ENCODE measurements at places on chromosomes 4 and X. TPM values are rescaled to one million over a fixed set of nuclear protein-coding genes. Genes with fewer than 3 reads are reported as not detected.
A peak's percentile ranks its signal among the peaks of the same experiment; 100 is the strongest.

The CXorf49 gene
- total RNA-seq, result not detected

- no peak overlapping the region for H3K27ac ChIP-seq
- no peaks in the 10 kb centered on the region for H3K27me3 ChIP-seq
- H3K4me3 ChIP-seq, result no peak overlapping the region
- DNase-seq, result no peak
- no peaks in the 10 kb centered on the region for H3K36me3 ChIP-seq
These were observed 984.4 kb downstream of the CCSER1 start for GRCh38 chr4:91111556-91111955.

GRCh38 chr4:103091601-103092223, 7.9 kb downstream of the BDH2 start:
- no peak overlapping the region for H3K27ac ChIP-seq
- H3K4me3 ChIP-seq, result no peak overlapping the region
- DNase-seq, result no peak
- peaks cover 2% of the 10 kb centered on the region for H3K4me1 ChIP-seq
- peaks cover 48% of the 10 kb centered on the region for H3K36me3 ChIP-seq

GRCh38 chr4:11005300-11005699, 320.7 kb upstream of the CLNK start:
- H3K27me3 ChIP-seq, result no peaks in the 10 kb centered on the region
- no peak overlapping the region for H3K27ac ChIP-seq
- no peaks in the 10 kb centered on the region for H3K36me3 ChIP-seq

The CFAP47 gene
- total RNA-seq, result not detected

DNA sequence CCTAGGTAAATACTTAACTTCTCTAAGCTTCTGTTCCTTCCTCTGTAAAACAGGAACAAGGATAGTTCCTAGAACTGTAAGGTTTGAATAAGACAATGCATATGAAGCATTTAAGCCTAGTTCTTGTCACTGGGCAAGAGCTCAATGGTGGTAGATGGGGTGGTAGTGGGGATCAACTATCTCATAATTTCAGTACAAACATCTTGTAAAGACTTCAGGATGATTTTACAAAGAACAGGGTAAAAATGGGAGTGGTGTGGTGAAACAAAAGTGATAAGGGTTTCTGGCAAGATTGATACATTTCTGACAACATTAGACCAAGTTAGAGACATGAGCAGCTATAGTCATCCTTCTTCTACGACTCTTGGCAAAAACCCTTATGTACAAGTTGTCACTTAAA, 137.8 kb downstream of the SCFD2 start:
- DNase-seq, result no peak
- H3K4me1 ChIP-seq, result no peaks in the 10 kb centered on the region
- no peaks in the 10 kb centered on the region for H3K27me3 ChIP-seq
- no peaks in the 10 kb centered on the region for H3K36me3 ChIP-seq

GRCh38 chr4:15003401-15003890, 1.2 kb downstream of the CPEB2 start:
- no peak for DNase-seq
- H3K4me1 ChIP-seq, result peaks cover 11% of the 10 kb centered on the region
- peak overlapping the region; percentile 100 for H3K27ac ChIP-seq
- peaks cover 3% of the 10 kb centered on the region for H3K36me3 ChIP-seq

GRCh38 chr4:26082565-26082964, 168.5 kb downstream of the SMIM20 start:
- no peak overlapping the region for H3K27ac ChIP-seq
- no peaks in the 10 kb centered on the region for H3K27me3 ChIP-seq
- no peak overlapping the region for H3K4me3 ChIP-seq
- no peaks in the 10 kb centered on the region for H3K4me1 ChIP-seq
- H3K36me3 ChIP-seq, result no peaks in the 10 kb centered on the region

- H3K4me3 ChIP-seq, result no peak overlapping the region
- H3K4me1 ChIP-seq, result no peaks in the 10 kb centered on the region
- no peaks in the 10 kb centered on the region for H3K27me3 ChIP-seq
- no peak overlapping the region for H3K27ac ChIP-seq
These were observed 101.3 kb downstream of the DCHS2 start for GRCh38 chr4:154390324-154390723.

GRCh38 chr4:158015241-158015640, 157.6 kb downstream of the GASK1B start:
- DNase-seq, result no peak
- H3K27ac ChIP-seq, result peak overlapping the region; percentile 56
- H3K4me1 ChIP-seq, result peaks cover 21% of the 10 kb centered on the region
- H3K36me3 ChIP-seq, result no peaks in the 10 kb centered on the region
- no peak overlapping the region for H3K4me3 ChIP-seq

GRCh38 chrX:139736151-139736550, 28.2 kb upstream of the MCF2 start:
- no peaks in the 10 kb centered on the region for H3K36me3 ChIP-seq
- no peak for DNase-seq
- H3K27ac ChIP-seq, result no peak overlapping the region
- no peaks in the 10 kb centered on the region for H3K27me3 ChIP-seq
- H3K4me3 ChIP-seq, result no peak overlapping the region
- H3K4me1 ChIP-seq, result no peaks in the 10 kb centered on the region

The ZNF81 gene
- 2.8 TPM for total RNA-seq

The WWC2 gene
- 3.8 TPM for total RNA-seq

GRCh38 chr4:80454556-80454955, 119.0 kb downstream of the CFAP299 start:
- no peak for DNase-seq
- no peak overlapping the region for H3K4me3 ChIP-seq
- H3K36me3 ChIP-seq, result no peaks in the 10 kb centered on the region
- H3K27ac ChIP-seq, result no peak overlapping the region

DNA sequence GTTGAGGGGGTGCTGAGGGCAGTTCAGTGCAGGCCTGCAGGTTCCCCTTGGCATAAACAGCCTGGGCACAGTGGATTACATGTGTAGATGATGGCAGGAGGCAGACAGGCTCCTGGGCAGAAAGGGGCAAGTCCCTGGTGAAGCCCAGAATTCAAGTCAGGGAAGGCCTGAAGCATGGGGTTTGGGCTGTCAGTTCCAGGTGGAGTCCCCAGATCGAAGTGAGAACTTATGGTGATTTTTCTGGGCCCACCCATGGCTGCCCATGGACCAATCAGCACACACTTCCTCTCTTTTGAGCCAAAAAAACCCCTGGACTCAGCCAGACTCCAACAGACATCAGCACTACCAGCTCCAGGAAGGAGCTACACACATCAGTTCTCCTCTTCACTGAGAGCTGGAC, 529.1 kb downstream of the PPARGC1A start:
- no peaks in the 10 kb centered on the region for H3K27me3 ChIP-seq
- no peak for DNase-seq
- H3K36me3 ChIP-seq, result no peaks in the 10 kb centered on the region
- no peaks in the 10 kb centered on the region for H3K4me1 ChIP-seq

The MTNR1A gene
- not detected for total RNA-seq

DNA sequence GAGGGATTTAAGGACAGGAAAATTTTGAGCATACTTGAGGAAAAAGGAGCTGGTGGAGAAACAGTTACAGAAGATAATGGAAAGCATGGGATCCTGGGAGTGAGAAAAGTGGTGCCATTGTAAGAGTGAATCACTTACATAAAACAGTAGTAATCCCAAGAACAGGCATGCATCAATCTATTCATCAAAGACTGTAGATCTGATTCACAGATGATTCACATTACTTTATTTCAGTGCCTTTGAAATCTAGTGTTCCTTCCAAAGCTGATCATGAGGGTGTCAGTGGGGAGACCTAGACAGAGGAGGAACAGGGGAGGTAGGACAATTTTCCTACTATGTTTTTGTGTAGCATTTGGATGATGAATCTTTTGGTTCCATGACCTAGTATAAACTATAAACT, 102.7 kb downstream of the TAB3 start:
- H3K4me3 ChIP-seq, result no peak overlapping the region
- no peaks in the 10 kb centered on the region for H3K36me3 ChIP-seq
- no peak overlapping the region for H3K27ac ChIP-seq
- no peaks in the 10 kb centered on the region for H3K4me1 ChIP-seq

DNA sequence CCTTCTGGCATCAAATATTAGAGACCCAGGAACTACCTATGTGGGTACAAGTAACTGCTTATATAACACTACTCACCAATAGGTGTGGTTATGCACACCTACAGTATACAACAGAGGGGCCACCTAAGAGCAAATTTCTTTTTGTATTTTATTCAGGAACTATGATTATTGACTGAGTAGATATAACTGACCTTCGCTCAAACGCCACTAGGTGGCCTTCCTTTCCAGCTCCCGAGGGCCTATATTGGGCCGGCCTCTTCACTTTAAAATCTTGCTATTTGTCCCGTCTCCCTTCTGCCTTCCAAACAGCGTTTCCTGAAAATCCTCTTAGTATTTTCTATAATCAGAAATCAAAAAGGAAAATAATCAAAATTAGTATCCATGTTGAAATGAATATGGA, 19.9 kb upstream of the PABPC5 start:
- H3K4me1 ChIP-seq, result no peaks in the 10 kb centered on the region
- H3K4me3 ChIP-seq, result no peak overlapping the region
- no peaks in the 10 kb centered on the region for H3K27me3 ChIP-seq
- no peak for DNase-seq

DNA sequence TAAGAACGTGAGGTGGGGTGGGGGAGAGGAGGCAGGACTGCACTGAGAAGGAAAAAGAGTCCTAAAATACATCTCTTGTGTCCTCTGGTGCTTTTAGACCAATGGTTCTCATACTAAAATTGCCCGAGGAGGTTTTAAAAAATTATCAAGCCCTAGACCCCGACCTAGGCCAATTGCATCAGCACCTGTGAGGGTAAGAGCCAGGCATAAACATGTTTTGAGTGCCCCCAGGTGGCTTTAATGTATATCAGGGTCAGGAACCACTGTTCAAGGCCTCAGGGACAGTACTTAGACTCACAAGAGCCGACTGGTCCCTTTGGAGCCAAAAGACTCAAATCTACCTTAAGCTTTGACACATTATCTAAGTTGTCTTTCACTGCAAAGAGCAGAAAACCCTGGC, 37.5 kb upstream of the TMEM150C start:
- no peaks in the 10 kb centered on the region for H3K4me1 ChIP-seq
- H3K4me3 ChIP-seq, result no peak overlapping the region
- H3K27me3 ChIP-seq, result no peaks in the 10 kb centered on the region
- no peak for DNase-seq
- H3K36me3 ChIP-seq, result no peaks in the 10 kb centered on the region

DNA sequence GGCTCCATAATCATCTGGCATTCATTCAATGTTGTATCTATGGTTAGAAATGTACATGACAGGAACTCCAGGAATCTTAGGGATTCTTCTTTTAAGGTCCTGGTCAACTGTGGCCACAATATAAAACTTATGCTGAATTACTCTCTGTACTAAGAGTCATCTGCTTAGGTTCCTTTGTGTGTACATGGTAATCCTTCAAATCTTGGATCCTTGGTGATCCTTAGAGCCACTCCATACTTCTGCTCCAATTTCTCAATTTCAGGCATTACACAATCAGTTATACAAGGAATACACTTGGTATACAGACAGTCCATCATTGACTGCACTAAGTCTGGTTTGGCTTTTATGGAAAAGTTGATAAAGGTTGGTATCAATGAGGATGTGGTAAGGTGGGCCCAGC, 5.8 kb downstream of the SRD5A3 start:
- H3K4me3 ChIP-seq, result no peak overlapping the region
- H3K36me3 ChIP-seq, result no peaks in the 10 kb centered on the region
- H3K4me1 ChIP-seq, result peaks cover 5% of the 10 kb centered on the region
- H3K27ac ChIP-seq, result no peak overlapping the region
- H3K27me3 ChIP-seq, result no peaks in the 10 kb centered on the region
- no peak for DNase-seq

DNA sequence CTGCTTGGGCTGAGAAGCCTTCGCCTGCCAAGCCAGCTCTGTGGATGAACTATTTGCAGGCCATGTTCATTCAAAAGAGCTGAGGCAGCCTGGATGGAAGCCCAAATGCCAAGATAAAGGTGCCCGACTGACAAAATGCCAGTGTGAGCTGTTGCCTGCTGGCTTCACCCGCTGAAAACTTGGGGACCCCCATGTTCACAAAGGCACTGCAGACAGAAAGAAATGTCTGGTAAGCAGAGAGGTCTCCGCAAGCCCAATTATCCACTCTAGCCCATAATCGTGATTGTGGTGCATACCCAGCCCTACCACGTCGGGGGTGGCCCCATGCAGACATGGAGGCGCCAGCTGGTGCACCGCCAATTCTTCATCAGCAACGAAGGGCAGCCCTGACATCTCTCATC, 13.0 kb upstream of the SMIM20 start:
- no peak overlapping the region for H3K27ac ChIP-seq
- no peaks in the 10 kb centered on the region for H3K27me3 ChIP-seq
- DNase-seq, result no peak
